Left cardiac atrium (tissue), 4 donors: ENCODE measurements at places on chromosomes 4 and X.

GRCh38 chr4:119100655-119101054 lies 35.0 kb upstream of the MYOZ2 start:
- no peak for DNase-seq

- DNase-seq, result no peak
Measured at GRCh38 chrX:71378732-71379131, 12.6 kb downstream of the TAF1 start.

GRCh38 chr4:21304540-21304887 lies 604.3 kb downstream of the PACRGL start:
- no peak for DNase-seq

GRCh38 chr4:67575232-67576058 lies 16.9 kb downstream of the STAP1 start:
- DNase-seq, result no peak

DNA sequence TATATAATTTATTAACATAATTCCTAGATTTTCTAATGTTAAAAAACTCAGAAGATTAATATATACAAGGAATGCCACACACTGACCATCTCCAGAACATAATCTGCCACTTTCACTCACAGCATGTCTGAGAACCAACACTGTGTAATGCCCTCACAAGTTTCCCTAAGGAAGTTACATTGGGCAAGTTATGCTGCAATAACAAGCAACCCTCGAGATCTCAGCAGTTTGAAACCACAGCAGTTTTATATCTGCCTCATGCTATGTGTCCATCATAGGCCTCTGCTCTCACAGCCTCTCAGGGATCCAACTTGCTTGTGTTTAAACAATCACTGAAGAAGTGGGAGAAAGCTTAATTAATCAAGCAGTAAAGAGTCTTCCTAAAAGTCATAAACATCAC lies 250.0 kb upstream of the SLC7A11 start:
- DNase-seq, result no peak

GRCh38 chr4:77800483-77801259 lies 18.5 kb downstream of the CNOT6L start:
- no peak for DNase-seq

DNA sequence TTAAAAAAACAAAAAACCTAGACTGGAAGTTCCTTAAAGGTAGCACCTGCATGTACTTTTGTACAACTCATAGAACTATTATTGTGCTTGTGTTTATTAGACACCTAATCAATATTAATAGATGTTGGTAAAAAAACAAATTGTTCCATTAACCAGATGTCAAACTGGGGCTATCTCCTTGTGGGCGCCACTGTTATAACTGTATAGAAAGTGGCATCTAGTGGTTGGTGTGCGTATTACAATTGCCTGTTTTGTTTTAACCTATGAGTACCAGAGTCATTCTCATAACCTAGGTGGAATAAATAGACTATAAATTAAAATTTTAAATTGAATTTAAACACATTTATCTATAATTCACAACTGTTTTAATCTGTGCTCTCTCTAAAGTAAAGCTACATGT lies 97.4 kb downstream of the COL4A5 start:
- DNase-seq, result no peak

DNA sequence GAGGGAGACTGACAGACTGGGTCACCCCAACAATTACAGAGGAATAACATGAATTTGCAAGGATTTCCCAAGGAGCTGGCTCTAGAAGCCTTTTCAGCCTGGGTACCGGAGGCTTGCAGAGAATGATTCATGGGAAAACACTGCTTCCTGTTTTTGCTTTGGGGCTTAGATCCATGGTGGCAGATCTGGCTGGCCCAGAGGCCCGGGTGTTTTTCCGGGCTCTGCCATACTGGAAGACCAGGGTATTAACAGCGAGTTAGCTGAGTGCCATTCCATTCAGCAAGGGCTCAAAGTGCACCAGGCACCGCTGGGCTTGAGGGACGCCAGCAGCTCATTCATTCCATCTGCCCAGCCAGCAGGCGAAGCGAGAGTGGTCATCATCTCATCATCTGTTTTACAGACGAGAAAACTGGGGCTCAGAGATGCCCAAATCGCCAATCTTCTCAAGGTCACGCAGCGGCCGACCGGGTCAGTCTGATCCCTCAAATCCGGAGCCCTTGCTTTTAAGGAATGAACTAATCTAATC lies 1.3 kb downstream of the WDR1 start:
- no peak for DNase-seq

- no peak for DNase-seq
Measured at GRCh38 chr4:99834569-99834968, 17.9 kb downstream of the DAPP1 start.

DNA sequence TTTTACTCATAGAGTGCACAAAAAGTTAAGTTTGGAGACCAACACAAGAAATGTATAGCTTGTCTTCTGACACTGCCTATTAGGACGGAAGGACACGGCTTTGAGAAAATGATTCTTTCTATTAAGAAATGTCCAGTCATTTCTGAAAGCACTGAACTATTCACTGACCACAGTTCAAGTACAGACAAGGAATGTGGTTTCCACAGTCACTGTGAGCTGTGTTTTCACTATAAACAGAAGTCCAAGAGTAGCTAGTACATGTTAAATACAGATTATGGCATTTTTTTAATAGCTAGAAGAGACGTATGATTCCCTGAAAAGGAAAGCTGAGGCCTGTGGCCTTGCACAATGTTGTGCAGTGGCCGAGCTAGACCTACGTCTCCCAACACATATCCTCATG lies 115.1 kb upstream of the GPM6A start:
- no peak for DNase-seq

- DNase-seq, result no peak
Measured at GRCh38 chr4:152803541-152803940, 23.8 kb downstream of the ARFIP1 start.

DNA sequence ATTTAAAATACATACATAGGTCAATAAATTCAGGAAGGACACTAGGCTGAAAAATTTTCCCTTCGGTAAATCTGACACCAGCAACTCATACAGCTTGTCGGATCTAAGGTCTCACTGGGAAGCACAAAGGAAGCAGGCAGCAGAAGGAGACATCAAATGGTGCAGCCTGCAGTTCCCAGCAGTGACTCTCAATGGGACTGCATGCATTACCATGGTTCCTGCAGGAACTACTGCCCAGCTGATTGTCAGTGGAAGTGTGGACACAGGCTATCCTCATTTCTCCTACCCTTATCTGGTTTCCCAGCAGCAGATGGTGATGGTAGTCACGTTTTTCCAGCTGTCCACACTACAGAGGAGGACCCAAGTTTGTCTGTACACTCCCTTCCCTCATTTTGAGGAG lies 113.3 kb downstream of the PPP1R2C start:
- no peak for DNase-seq

DNA sequence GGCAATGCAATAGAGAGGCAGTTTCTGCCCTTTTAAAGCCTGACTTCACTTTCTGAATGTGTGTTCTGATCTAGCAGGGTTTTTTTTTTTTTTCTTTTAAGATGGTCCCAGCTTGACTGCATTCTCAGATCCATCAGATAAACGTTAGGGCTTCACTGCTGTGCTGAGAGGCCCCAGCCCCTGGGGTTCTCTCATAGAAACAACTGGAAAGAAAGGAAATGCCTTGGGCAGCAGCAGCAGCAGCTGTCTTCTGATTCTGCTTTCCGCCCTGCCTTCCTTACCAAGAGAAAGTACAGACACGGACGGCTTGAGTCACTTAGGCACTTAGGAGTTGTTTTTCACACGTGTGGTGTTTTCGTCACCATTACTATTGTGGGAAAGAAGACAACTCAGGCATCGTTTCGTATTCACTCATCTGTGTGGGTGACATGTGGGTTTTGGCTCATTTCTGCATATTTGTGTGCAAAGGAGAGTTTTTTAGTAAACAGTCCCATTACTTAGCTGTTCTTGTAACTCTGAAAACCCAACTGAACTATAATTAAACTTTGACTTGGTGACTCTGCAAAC lies 172.0 kb downstream of the PTTG2 start:
- DNase-seq, result no peak

DNA sequence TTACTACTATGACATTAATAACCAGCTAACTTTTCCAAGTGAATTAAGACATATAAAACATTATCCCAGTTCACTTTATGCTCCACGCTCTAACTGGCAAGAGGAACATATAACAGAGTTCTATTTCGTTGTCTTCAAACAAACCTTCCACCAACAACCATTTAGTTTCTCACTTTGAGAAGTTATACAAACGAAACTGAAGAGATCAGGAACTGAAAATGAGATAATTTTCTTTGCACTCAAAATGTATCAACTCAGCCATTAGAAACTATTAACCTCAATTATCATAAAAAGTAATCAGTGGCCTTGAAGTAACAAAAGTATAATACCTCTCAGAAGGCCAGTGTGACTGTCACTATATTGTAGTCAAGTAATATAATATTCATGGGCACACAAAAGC lies 70.1 kb downstream of the CHM start:
- DNase-seq, result no peak

DNA sequence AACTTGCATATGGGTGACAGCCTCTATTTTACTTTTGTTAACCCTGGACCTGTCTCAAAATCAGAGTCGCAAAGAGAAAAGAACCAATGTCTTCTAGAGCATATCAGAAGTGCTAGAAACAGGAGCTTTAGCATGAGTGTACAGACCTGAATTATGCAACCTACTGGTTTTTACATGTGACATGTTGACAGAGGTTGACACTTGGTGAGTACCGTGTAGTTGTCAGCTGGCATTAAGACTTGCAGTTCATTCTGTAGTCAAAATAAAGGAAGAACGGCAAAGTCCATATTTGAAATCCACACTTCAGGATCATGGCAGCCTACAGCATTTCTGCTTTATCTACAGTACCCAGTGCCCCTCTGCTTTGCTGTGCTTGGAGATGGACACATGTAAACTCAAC lies 291.9 kb upstream of the TENM3 start:
- DNase-seq, result no peak

DNA sequence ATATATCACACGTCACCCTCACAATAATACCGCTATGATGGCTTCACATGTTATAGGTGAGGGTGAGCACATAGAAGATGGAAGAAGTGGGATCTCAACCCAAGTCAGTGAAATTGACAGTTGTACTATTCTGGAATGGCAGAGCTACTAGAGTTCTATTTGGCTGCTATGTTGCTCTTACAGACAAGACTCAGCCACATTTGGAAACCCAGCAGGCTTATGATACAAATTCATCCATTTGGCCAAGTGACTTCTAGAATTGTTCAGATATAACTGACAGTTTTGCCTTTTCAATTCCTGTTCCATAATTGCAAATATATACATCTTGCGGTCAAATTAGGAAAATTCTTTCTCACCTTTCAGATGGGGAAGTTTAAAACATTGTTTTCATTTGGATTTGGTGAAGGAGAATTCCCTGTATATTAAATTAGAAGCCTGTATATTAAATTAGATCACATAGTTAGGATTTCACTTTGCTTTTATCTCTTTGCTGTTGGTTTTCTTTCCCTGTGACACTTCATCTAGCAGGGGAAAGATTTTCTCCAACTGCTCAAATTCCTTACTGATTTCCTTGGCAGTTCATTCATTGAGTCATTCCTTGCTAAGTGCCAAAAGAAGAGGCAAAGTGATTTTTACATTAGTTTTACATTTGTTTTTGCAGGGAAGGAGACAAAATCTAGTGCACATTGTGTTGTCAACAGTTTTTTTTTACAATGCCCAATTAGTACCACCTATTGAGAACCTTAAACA lies 120.6 kb upstream of the TBC1D9 start:
- no peak for DNase-seq

GRCh38 chr4:151687021-151687640 lies 73.7 kb downstream of the GATB start:
- DNase-seq, result no peak

DNA sequence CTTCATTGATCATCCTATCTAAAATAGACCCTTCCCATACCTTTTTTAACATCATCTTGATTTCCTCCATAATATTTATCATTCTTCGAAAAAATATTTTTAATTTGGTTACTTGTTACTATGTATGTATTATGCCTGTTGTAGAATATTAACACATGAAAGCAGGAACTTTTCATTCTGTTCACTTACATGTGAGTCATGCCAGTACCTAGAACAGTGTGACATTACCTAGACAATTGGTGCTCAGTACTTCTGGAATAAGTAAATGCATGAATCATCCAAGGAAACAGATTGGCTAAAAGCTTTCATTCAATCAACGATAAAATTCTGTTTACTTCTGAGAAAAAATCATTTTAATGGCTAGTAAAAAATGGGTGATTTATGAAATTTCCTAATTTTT lies 76.4 kb downstream of the CXXC4 start:
- no peak for DNase-seq

DNA sequence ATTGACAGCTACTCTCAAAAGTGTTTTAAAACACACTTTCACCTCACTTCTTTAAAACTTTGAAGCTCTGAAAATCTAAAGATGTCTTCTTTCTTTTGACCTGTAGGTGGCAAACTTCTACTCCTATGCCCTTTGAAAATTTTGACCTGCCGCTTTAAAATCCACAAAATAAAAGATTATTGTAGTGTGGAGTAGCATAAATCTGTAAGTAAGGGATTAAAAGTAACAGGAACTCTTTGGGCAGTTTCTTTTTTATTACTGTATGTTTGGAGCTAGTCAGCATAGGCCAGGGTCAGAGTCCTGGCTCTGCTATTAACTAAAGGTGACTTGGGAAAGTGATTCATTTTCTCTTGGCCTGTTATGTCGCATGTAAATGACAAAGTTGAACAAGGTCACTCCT lies 25.5 kb downstream of the BBS12 start:
- DNase-seq, result no peak

DNA sequence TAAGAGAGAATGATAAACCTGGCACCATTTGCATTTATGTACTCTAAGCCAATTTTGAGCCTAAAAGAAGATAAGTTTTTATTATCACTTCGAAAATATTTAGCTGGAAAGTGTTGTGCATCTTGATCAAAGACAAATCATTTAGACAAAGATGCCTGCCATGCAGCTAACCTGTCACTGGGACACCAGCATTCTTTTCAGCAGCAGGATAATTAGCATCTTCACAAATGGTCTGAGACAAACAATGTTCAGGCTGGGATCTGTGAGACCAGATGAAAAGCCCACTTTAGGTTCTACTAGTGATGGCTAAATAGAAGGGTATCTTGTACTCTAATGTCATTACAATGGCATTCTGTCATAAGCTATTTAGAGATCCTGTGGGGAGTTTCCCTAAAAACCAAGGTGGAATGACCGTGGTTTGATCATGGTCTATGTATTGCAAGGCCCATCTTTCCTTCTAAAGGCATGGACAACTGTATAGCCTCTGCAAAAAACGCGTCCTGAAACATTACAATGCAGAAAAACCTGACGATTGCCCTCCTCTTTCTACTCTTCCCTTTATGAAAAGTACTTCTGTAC lies 7.2 kb downstream of the PRDM8 start:
- no peak for DNase-seq

- DNase-seq, result no peak
Measured at GRCh38 chrX:52585892-52586291, 68.8 kb downstream of the SSX7 start.

- no peak for DNase-seq
Measured at GRCh38 chr4:139315221-139315675, 13.0 kb upstream of the NDUFC1 start.

DNA sequence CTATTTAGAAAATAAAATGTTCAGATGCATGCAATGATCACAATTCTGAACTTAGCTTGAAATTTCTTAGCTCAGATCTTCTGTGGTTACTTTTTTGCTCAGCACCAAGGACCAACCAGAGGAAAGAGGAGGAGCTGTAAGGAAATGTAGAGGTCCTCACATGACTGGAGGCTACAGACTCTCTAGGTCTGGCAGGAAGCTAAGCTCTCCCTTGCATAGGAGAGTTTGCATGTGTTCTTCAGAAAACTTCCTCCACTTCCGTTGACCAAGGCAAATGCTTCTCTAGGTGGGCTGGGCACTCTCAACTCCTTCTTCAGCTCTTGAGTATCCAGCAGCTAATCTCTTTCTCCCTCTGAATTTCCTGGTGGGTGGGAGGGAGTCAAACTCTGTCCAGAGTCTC lies 119.6 kb downstream of the BTC start:
- DNase-seq, result no peak
